Effector memory CD8-positive, alpha-beta T cell (primary cell): ENCODE measurements at places on chromosomes 11 and 22.

GRCh38 chr11:82996966-82997606, 74.6 kb downstream of the RAB30 start:
- H3K27ac ChIP-seq, result no peak overlapping the region
- peaks cover 2% of the 10 kb centered on the region for H3K36me3 ChIP-seq
- H3K4me1 ChIP-seq, result peaks cover 21% of the 10 kb centered on the region
- H3K4me3 ChIP-seq, result no peak overlapping the region

GRCh38 chr22:45197606-45198462, 34.1 kb downstream of the NUP50 start:
- H3K4me3 ChIP-seq, result no peak overlapping the region
- no peak for DNase-seq
- no peaks in the 10 kb centered on the region for H3K4me1 ChIP-seq

DNA sequence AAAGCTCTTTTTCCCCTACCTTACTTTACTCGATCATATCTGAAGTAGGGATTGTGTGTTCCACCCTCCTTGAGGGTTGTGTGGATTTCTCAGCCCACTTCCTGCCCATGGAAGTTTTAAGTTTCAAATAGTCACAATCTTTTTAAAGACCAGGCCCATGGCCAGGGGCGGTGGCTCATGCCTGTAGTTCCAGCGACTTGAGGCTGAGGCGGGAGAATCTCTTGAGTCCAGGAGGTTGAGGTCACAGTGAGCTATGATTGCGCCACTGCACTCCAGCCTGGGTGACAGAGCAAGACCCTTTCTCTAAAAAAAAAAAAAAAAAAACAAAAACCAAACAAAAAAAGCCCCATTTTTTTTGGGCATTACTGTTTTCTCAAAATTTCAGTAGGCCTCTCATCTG, 36.3 kb upstream of the LRRC10B start:
- no peak for DNase-seq
- H3K36me3 ChIP-seq, result peaks cover 26% of the 10 kb centered on the region
- H3K4me1 ChIP-seq, result no peaks in the 10 kb centered on the region
- H3K27ac ChIP-seq, result no peak overlapping the region
- H3K27me3 ChIP-seq, result no peaks in the 10 kb centered on the region

DNA sequence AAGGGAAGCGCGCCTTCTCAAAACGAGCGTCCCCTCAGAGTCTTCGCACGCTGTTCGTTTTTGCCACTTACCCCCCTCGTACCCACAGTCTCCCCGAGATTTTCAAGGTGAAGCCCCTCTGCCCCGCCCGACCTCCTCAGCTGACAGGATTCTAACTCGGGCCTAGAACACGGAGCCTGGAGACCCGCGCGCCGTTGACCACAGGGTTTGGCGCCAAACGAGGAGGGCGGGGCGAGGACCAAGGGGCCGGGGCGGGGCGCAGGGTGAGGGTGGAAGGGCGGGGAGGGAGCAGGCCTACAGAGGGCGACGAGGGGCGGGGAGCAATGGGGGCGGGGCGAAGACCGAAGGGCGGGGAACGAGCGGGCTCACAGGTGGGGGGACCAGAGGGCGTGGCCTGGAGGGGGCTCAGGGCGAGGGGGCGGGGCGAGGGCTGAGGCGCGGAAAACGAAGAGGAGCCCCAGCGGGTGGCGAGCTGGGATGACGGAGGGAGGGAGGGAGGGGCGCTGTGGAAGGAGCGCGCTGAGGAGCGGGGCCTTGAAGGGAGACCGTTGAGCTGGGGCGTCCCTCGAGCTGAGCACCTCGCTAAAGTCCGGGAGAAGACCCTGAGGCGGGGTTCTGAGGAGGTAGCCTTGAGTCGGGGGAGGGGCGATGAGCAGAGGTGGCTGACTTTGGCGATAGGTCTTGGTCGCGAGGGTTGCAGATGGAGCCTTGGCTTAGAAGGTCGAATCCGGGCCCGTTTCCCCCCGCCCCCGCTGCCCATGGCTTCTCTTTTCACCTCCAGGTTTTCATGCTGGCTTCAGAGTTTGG, at the start of gene DMC1:
Gene DMC1 (minus strand): TSS at position 212 of the 807 bp plus-strand sequence. CDS start 1,927 bp downstream, outside the sequence.
- peak within 1 kb of the TSS; percentile 94 for H3K4me3 ChIP-seq
- no peaks in the 10 kb centered on the region for H3K36me3 ChIP-seq
- peak within 1 kb of the TSS; percentile 82 for H3K27ac ChIP-seq
- DNase-seq, result peak; percentile 92
- peaks cover 17% of the 10 kb centered on the region for H3K4me1 ChIP-seq

GRCh38 chr11:30458541-30458940, 127.6 kb downstream of the MPPED2 start:
- no peaks in the 10 kb centered on the region for H3K4me1 ChIP-seq
- DNase-seq, result no peak
- no peaks in the 10 kb centered on the region for H3K36me3 ChIP-seq
- H3K4me3 ChIP-seq, result no peak overlapping the region

DNA sequence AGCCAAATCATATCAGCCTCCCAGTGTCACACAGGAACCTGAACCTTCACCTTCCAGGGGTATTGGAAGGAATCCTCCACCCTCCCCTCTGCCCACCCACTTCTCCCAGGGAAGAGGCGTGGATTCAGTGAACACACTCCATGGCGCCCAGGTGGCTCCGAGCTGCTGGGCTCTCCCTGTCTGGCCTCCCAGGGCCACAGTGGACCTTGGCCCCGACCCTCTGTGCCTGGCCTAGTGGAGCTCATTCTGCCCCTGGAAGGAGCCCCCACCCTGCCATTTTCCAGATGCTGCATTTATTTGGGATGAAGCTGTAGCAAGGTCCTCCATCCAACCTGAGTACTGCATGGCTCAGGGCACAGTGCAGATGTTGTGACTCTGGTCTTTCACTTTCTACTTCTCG, 1340.1 kb downstream of the TBC1D22A start:
- no peak overlapping the region for H3K4me3 ChIP-seq
- peaks cover 21% of the 10 kb centered on the region for H3K27me3 ChIP-seq
- H3K27ac ChIP-seq, result peak overlapping the region; percentile 19
- peaks cover 33% of the 10 kb centered on the region for H3K4me1 ChIP-seq

DNA sequence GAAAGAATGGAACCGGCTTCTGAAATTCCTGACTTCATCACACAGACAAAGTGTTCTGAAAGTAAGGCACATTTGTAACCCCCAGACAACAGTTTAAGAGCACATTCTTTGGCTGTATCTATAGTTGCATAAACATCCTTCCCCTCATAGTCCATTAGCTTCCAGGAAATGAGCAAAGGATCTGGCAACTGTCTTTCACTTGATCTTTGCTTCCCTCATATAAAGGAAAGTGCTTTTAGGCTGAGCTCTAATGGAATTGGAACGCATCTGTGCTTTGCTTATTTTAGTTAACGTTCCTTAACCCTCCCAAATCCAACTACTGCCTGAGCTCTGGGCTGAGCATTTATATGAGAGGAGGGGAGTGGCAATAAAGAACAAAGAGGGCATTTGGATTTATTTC, 76.9 kb upstream of the API5 start:
- H3K4me3 ChIP-seq, result no peak overlapping the region
- H3K4me1 ChIP-seq, result no peaks in the 10 kb centered on the region
- no peak for DNase-seq
- no peak overlapping the region for H3K27ac ChIP-seq
- H3K36me3 ChIP-seq, result no peaks in the 10 kb centered on the region

GRCh38 chr11:100581318-100581717, 105.8 kb upstream of the ARHGAP42 start:
- no peak overlapping the region for H3K4me3 ChIP-seq
- no peaks in the 10 kb centered on the region for H3K4me1 ChIP-seq
- H3K27me3 ChIP-seq, result no peaks in the 10 kb centered on the region
- no peak for DNase-seq

DNA sequence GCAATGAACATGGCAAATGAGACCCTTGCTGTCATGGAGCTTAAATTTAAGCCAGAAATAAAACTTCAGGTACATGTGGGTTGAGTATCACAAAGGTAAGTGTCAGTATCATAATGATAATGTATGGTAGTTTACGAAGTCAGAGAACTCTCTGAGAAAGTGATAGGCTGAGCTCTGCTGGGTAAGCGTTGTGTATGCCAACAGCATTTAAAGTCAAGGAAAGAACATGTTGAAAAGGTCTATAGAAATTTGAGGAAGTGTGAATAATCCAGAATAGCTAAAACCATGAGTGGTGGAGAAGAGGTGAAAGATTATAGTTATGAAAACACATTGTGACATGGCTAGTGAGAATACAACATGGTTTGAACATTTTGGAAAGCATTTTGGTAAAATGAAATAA, 17.4 kb upstream of the CTSC start:
- H3K36me3 ChIP-seq, result no peaks in the 10 kb centered on the region
- H3K4me3 ChIP-seq, result peak overlapping the region; percentile 9
- no peak for DNase-seq
- no peaks in the 10 kb centered on the region for H3K27me3 ChIP-seq
- peak overlapping the region; percentile 73 for H3K27ac ChIP-seq

DNA sequence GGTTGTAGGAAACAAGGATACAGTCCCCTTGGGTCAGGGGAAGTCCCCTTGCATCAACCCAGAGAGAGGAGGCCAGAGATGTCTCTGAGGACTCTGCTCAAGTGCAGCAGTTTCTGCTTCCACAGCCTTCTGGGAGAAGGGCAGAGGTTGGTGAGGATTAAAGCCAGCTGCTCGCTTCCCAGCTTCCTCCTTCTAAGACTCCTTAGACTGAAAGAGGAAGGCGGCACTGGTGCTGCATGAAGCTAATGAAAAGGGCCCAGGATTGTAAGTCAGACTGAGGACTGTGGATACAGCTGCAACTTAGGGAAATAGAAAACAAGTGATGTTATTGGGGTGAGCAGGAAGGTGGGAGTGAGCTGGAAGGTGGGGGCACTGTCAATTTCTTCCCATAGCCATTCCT, at the start of gene OR52K1:
Gene OR52K1 (plus strand): TSS at position 202 of the 400 bp plus-strand sequence. CDS start 6,255 bp downstream, outside the sequence.
- H3K27me3 ChIP-seq, result peaks cover 5% of the 10 kb centered on the region
- DNase-seq, result no peak
- H3K36me3 ChIP-seq, result no peaks in the 10 kb centered on the region
- H3K4me1 ChIP-seq, result no peaks in the 10 kb centered on the region
- no peak within 1 kb of the TSS for H3K4me3 ChIP-seq

GRCh38 chr11:114713756-114714155, 35.4 kb downstream of the NXPE2 start:
- DNase-seq, result no peak
- peaks cover 17% of the 10 kb centered on the region for H3K27me3 ChIP-seq
- no peak overlapping the region for H3K4me3 ChIP-seq
- H3K27ac ChIP-seq, result no peak overlapping the region
- no peaks in the 10 kb centered on the region for H3K4me1 ChIP-seq

- peaks cover 2% of the 10 kb centered on the region for H3K36me3 ChIP-seq
- H3K27me3 ChIP-seq, result no peaks in the 10 kb centered on the region
- peak overlapping the region; percentile 58 for H3K4me3 ChIP-seq
- peaks cover 13% of the 10 kb centered on the region for H3K4me1 ChIP-seq
These were observed 108.2 kb downstream of the CYP2R1 start for GRCh38 chr11:14783788-14784187.

GRCh38 chr11:60924110-60924905, at the start of gene TMEM132A:
Gene TMEM132A (plus strand): TSS chr11:60924460. CDS start chr11:60924634, 174 bp downstream.
- DNase-seq, result no peak
- peaks cover 6% of the 10 kb centered on the region for H3K27me3 ChIP-seq
- H3K27ac ChIP-seq, result peak within 1 kb of the TSS; percentile 28
- peaks cover 27% of the 10 kb centered on the region for H3K36me3 ChIP-seq

DNA sequence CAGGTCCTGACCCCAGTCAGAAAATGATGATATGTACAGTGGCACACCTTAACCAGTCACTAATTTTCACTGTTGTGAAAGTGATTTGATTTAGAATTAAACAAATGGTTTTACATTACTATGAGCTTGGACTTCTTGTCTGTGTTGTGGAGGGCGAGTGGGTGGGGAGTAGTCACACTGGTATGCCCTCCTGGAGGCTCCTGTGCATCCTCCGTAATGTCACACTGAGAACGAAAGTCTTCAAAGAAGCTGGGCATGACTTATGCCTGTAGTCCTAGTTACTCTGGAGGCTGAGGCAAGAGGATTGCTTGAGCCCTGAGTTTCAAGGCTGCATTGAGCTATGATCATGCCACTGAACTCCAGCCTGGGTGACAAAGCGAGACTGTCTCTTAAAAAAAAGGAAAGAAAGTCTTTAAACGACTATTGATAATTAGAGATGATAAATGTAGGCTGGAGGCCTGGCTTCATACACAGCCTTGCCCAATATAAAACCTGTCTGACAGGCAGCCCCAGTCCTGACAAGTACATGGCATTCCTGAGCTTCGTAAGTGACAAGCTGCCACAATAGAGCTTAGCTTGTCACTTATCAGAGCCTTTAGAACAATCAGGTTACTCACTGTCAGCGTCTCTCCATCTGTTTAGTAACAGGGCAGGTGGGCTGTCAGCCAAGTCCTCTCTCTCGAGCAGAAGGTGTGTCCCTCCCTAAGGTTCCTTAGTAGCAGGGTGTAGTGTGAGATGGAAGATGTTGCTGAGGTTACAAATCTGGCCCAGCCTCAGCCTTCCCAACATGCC, 5.0 kb upstream of the LIMK2 start:
- H3K27me3 ChIP-seq, result no peaks in the 10 kb centered on the region
- peaks cover 27% of the 10 kb centered on the region for H3K4me1 ChIP-seq
- no peak overlapping the region for H3K4me3 ChIP-seq
- peak overlapping the region; percentile 60 for H3K27ac ChIP-seq
- no peak for DNase-seq

- peaks cover 9% of the 10 kb centered on the region for H3K27me3 ChIP-seq
- no peak overlapping the region for H3K4me3 ChIP-seq
- no peaks in the 10 kb centered on the region for H3K36me3 ChIP-seq
These were observed 578.0 kb upstream of the CADM1 start for GRCh38 chr11:116082256-116082655.

DNA sequence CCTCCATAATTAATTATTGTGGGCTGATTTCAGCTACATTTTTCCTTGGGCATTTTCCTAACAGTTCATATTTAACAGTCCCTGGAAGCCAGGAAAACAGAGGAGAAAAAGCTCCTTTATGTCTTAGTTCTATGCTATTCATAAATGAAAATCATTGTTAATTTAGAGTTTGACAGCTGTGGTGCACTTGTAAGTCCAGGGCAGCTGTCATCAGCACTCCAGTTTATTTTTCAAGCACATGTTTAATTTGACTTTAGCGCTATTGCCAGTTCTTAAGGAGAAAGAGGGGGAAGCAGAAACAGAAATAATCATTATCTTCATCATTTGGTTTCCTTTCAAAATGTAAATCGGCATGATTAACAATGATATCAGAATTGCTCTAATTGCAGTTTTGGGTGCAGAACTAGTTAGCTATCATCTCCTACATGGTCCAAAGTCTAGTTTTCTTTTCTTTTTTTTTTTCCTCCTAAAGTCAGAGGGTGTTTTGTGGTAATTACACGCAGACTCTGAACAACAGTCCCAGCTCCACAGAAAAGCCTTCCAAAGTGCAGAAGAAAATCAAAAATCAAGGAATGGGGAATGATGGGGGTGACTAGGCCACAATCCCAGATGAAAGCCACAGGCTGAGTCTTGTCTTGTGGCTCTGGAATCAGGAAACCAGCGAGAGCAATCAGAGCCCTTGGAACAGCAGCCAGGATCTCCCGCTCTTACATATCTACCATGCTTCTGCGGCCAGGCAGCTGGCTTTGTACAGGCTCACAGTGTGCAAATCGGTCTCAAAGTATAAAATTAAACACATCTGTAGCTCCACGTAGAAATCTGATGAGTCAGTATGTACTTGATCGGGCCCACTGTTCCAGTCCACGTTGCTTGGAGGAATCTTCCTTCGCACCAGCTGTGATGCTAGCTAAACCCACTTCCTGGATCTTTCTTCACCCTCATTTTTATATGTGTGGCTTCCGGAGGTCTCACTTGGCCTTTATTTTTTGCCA, 91.9 kb downstream of the SPON1 start:
- peaks cover 10% of the 10 kb centered on the region for H3K4me1 ChIP-seq
- DNase-seq, result no peak
- H3K36me3 ChIP-seq, result no peaks in the 10 kb centered on the region
- no peak overlapping the region for H3K27ac ChIP-seq
- peak overlapping the region; percentile 26 for H3K4me3 ChIP-seq
- H3K27me3 ChIP-seq, result peaks cover 1% of the 10 kb centered on the region
